ENCODE measurements at places on chromosomes 7 and 10.

DNA sequence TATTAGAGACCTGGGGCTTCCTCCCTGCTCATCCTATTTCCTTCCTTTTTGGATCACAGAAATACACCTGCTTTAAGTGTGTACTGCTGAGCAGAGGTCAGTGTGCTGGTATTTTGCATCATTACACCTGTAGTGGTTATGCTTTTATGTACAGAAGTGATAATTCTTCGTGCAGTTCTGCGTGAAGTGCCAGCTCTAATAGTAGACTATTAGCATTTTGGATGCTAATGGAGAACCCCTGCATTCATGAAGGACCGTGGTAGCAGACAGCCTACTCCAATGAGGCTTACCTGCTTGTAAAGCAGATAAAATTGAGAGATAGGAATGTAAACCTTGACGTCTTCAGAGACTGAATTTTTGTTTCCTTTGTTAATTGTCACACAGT is 114.3 kb downstream of the CDK14 start:
- DNase-seq = no peak

- DNase-seq = no peak
These were observed 44.5 kb upstream of the TRIM8 start for GRCh38 chr10:102599565-102600327.

GRCh38 chr10:95864906-95865813 is 42.6 kb upstream of the CC2D2B start:
- peak; percentile 20 for DNase-seq

DNA sequence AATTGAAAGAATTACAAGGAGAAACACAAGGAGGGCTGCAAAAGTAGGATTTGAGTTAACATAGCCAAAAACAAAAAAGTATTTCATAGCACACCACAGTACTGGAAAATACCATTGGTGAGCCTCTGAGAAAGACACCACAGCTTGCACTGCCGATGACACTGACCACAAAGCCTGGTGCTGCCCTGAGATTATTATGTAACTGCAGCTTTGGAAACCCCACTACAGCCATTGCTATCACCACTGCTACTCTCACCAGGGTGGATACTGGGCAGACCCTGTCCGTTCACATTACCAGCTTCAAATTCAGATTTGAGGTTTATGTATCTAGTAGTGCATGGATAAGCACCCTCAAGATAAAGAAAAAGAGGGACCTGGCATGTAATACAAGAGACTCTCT is 1246.7 kb upstream of the SORCS1 start:
- no peak for DNase-seq

- no peak for DNase-seq
These were observed 7.8 kb upstream of the HERC4 start for GRCh38 chr10:68082872-68083271.

GRCh38 chr10:5811387-5811821 is 1.8 kb downstream of the GDI2 start:
- no peak for DNase-seq

DNA sequence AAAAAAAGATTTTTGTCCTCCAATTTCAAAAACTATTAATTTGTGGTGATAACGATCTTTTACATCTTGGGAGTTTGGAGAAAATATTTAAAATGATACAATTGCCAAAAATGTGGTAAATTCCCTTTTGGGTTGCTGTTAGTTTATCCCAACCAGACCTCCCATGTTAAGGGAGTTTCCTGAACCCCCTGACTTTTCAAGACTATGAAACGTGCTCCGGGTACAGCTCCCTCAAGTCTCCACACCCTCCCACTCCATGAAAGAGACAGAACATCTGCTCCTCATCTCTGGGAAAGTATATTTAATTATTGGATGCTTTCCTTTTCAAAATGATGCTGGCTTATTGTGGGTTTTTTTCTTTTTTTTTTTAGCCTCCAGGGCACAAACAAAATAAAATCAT is 534.6 kb upstream of the NRP1 start:
- DNase-seq = no peak

Data from DND-41 (cell line).